HT1080 (cell line): ENCODE measurements at places on chromosomes 4 and X.

DNA sequence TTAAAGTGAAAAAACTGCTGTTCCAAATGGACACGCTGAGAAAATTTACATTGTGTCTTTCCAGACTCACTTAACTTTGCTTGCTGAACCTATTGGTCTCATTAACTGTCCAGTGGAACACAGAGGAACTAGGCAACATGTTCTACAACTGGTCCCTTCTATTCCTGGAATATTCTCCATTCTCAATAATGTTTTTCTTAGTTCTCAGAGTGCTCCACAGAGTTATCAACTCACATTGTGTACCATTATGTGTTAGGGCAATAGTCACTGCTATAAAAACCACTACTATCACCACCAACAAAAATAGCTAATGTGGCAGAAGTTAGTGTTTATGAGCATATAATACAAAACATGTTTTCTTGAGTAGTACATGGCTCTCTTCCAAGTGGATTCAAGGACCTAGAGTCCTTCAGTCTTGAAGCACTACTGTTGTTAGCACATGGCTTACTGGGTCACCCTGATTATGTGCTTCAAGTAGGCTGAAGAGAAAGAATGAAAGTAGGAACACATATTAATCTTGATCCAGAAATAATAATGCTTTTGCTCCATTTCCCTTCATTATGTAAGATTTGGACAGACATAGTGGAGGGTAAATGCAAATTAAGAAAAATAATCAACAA is 865.3 kb upstream of the HS3ST1 start:
- DNase-seq = no peak

DNA sequence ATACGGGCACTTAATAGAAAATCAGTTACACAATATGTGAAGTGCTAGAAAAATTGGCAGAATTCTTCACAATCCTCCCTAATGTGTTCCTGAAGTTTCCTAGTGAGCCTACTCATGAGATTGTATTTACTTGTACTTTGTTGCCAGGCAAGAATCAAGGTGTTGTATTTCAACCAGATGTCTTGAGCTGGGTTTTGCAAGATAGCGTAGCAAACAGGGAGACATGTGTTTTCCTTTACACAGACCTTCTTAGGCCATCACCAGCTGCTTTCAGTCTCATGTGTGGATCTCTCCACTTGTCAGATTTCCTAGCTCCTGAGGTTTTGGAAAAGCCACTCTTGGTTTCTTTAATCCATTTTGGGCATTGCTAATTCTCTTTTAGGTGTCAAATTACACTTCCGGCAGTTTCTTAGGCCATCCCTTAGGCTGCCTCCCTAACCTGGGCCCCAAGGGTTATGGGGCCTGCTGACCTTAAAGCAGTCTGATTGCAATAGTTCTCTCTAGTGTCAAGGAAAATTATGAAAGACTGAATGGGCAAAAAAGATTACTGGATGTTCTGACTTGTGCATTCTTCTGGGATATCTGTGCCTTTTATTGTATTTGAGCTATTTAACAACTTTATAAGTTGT is 12.2 kb upstream of the EDA start:
- no peak for DNase-seq

- DNase-seq = no peak
Observed at GRCh38 chrX:133746593-133746992, 238.8 kb downstream of the GPC3 start.

- DNase-seq = peak; percentile 38
Observed at GRCh38 chr4:69748173-69748572, 12.2 kb downstream of the SULT1B1 start.

DNA sequence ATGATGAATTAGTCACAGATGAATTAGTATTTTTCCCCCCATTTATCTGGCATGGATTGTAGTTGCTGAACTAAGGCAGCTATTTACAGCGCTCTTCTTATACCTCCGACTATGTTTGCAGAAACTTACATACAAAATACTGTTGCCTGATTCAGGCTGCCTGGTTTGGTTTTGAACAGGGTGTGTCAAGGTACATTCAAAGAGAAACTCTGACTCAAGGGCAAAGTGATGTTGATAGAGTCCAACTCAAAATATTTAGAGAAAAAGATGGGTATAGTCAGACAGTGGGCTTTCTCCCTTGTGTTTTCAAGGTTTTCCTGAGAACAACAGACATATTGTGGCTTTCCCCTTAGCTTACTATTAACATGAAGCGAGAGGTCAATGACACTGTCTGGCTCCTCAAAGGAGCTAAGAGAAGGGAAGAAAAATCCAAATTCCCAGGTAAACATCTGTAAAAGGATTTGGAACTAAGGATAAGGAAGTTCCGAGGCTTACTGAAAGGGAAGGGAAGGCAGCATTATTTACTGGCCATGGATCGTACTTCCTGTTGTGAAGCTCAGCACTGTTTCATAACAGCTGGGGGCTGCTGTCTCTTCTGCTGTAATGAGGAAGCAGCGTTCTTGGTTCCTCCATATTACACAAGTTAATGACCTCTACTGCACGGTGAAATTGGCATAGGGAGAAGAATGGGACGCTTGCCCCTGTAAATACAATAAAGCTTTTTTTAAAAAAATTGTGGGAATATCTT is 30.9 kb downstream of the FAM9C start:
- no peak for DNase-seq

DNA sequence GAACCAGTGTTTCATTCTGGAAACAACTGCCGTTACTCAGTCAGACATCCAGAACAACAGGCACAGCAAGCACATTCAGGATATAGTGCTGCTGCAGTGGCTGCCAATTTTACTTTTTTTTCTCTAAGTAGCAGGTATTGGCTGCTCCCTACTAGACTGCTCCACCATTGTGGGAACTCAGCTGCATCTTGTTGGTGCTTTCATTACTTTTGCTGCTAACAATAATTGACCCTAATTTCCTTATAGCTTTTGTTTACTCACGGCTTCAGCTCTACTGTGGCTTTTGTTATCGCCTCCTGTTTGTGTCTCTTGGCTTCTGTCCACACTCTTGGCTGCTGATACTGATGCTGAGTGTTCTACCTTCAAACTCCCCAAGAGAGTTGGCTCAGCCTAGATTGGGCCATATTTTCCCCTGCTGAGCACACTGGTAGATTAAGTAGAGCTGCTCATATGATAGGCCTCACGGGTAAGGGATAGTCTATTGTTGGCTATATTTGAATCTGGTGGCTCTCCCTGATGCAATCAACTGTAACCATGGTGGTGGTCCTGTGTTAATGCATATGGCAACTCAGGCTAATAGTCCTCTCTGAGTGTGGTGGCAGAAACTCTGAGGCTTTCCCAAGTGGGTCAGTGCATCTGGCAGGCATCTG is 44.5 kb upstream of the IL2 start:
- DNase-seq = no peak

GRCh38 chr4:10151182-10151581 is 34.6 kb upstream of the WDR1 start:
- DNase-seq = no peak

DNA sequence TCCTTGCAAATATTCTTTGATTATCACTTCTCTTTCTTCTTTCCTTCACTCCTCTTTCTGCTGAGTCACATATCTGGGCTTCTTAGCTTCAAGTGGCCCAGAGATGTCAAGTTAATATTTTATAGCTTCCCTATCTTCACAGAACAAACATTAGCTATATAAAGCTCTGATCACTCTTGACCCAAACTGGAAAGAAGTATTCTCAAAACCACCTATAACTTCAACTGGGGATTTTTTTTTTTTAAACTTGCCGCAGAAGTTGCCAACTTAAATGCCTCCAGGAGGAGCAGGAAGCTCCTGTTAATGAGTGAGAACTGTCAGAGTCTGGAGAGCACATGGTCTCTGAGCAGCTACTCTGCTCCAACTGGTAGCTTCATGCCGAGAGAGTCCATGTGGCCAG is 233.3 kb upstream of the EDNRA start:
- DNase-seq = peak; percentile 2

DNA sequence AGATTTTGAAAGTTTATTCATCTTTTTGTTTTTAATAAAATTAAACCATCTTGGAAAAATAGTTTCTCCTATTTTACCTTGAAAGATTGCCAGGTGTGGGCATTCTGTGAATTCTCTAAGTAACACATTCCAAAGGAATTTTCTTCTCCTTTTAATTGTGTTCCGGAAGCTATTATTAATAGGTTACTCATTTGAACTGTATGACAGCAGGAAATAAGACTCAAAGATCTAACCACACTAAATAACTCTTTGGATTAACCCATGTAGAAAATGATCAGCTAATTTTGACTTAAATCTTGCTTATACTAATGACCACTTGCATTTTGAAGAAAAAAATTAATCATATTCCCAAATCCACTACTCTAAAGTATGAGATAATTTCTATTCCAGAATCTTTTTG is 17.6 kb upstream of the CCNI start:
- peak; percentile 66 for DNase-seq

GRCh38 chr4:157701695-157701994 is 471.2 kb downstream of the GASK1B start:
- peak; percentile 27 for DNase-seq

DNA sequence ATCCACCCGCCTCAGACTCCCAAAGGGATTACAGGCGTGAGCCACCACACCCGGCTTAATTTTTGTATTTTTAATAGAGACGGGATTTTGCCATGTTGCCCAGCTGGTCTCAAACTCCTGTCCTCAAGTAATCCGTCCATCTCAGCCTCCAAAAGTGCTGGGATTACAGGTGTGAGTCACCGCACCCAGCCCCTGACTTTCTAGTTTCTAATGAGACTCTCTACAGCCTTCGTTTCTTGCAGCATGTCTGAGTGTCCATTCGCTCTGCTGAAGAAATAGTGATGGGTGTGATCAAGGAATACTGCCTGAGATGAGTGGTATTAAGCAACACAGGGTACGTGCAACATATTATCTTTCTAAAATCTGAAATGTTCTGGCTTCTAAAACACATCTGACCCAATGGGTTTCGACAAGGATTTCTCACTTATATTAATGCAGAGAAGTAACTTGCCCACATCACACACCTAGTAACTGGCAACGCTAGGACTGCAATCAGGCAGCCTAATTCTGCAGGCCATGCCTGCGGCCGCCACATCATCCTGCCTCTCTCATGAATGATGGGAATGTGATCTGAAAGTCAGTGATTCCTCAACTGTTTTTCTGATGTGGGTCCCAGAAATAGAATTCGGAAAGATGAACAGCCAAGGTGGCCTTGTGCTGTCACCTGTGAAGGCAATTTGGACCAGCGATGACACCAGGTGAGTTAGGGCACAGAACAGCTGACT is 74.3 kb downstream of the RBM47 start:
- DNase-seq = no peak

- DNase-seq = no peak
Observed at GRCh38 chr4:8818063-8818881, 53.4 kb downstream of the HMX1 start.

DNA sequence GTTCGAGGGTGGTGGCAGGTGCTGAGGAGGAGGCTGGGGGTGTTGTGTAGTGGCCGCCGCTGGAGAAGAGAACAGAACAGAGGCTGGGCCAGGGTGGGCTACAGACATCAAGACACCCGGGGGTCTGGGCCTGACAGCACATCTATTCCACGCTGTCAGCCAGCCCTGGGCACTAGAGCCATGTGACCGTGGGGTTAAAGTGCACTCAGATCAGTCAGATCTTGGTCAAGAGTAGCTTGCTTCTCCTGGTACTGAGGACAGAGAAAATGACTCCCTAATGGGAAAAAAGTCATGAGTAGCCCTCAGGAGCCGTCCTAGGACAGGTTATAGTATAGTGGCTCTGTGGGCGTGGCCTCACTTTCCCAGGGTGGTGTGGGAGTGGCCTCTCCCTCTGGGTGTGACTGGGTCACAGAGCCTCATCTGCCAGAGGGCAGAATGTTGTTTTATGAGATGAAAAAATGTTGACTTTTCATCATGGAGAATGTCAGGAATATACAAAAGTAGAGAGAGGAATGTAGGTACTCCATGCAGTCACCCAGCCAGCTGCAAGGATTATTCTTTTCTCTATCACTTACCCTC is 19.4 kb downstream of the TRMT44 start:
- no peak for DNase-seq

GRCh38 chrX:66544181-66544580 is 94.7 kb downstream of the EDA2R start:
- no peak for DNase-seq

DNA sequence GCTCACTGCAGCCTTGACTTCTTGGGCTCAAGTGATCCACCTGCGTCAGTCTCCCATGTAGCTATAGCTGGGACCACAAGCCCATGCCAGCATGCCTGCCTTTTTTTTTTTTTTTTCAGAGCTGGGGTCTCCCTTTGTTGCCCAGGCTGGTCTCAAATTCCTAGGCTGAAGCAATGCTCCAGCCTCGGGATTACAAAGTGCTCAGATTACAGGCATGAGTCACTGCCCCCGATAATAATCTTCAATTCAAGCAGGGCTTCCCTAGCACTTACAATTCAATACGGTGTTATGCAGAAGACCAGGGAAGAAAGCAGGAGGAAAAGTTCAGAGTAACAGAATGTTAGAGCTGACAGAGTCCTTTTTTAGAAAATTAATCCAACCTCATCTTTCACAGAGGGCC is 26.1 kb downstream of the OTOP1 start:
- DNase-seq = peak; percentile 25

DNA sequence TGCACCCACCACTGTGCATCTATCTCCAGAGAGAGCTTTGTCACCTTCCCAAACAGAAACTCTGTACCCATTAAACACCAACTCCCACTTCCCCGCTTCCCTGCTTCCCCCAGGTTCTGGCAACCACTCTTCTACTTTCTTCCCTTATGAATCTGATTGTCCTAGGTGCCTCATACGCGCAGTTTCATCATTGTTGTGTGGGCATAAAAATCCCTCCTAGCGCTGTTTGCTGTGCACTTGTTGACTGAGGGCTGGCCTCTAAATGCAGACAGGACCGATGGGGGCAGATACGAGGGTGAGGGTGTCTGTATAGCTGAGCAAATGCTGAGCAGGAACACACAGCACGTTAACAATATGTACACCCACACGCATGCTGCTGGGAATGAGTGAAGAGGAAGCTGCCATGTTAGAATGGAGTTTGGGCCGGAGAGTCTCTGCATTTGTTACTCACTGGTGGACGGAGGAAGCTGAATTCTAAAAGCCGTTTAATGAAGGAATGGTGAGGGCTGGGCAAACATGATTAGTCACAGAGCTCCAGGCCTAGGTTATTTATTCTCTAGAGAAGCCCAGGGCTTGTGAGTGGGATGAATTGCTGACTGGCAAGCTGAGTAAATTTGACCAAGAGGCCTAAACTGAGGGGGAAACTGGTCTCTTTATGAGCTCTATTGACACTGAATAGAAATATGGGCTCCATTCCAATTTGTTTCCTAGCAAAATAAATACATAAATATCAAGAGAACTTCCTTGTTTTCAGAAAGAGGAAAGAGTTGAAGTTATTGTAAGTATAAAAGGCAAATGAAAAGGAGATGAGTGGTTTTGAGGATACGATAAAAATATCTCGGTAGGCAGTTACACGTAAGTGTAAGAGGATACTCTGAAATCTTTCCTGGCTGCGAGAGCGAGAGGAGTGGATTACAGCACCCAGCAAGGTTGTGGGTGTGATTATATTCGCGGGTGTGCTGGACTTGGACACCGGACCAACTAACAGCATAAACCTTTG is 95.9 kb upstream of the RPS6KA3 start:
- no peak for DNase-seq

DNA sequence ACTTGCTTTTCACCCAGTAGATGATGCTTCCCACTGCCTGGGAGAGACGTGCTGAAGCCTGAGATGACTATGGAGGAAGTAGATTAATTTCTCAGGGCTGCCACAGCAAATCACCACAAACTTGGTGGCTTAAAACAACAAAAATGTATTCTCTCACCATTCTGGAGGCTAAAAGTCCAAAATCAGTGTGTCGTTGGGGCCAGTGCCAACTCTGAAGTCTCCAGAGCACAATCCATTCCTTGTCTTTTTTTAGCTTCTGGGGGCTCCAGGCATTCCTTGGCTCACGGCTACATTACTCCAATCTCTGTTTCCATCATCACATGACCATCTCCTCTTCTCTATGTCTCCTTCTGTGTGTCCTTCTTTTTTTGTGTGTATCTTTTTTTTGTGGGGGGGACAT is 105.8 kb upstream of the C1QTNF7 start:
- DNase-seq = no peak

GRCh38 chr4:164933244-164933643 is 44.2 kb downstream of the TRIM61 start:
- DNase-seq = no peak
